ENCODE measurements at places on chromosomes 2 and 18. TPM values are rescaled to one million over a fixed set of nuclear protein-coding genes. Genes with fewer than 3 reads are reported as not detected.

The MYCN gene
- total RNA-seq: 1.3 TPM

- DNase-seq: no peak
These were observed 101.7 kb upstream of the PGAP1 start for GRCh38 chr2:197028230-197028629.

DNA sequence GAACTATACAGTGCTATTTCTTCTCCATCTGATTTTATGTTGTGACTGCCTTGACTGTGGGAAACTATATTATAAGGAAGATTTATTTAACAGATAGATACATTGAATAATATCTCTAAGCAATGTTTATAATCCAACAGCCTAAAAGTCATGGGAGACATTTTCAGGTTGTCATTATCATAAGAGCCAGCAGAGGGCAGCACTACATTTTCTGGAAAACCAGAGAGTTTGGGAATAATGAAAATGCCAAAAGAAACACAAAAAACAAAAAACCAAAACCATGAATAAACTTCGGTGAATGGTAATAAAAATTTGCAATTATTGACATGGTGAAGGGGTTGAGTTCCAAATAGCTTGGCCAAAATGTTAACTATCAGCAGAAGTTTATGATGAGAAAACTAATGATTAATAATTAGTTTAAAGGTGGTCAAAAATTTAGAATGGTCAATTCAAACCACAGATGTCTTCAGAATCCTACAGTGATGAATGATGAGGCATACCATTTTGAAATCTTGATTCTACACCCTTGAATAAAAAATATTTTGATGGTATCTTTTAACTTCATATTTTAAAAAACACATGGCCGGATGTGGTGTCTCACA is 4.7 kb downstream of the EEF1B2 start:
- DNase-seq: peak; percentile 55

GRCh38 chr18:48590678-48591077 is 51.8 kb downstream of the CTIF start:
- DNase-seq: no peak

The CFLAR gene
- 169 TPM for total RNA-seq

The CHRND gene
- not detected for total RNA-seq

The DAPL1 gene
- not detected for total RNA-seq

DNA sequence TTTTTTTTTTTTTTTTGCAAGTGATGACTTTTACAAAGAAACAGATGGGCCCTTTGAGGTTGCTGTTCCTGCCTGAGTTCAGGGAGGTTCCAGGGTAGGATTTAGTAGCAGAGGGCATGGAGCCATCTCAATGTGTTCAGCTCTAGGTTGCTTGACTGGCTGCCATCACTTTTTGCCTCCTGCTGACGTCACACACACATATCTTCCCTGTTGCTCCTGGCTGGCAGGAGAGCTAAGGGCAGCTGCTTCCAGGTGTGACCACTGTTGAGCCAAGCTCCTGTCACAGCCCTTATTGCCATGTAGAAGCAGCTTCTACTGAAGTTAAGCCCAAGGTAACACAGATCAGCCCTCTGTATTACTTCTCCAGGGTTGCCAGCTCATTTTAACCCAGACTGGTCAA is 394.2 kb upstream of the SPRED2 start:
- DNase-seq: no peak

- no peak for DNase-seq
These were observed 12.3 kb upstream of the POLI start for GRCh38 chr18:54257015-54257414.

DNA sequence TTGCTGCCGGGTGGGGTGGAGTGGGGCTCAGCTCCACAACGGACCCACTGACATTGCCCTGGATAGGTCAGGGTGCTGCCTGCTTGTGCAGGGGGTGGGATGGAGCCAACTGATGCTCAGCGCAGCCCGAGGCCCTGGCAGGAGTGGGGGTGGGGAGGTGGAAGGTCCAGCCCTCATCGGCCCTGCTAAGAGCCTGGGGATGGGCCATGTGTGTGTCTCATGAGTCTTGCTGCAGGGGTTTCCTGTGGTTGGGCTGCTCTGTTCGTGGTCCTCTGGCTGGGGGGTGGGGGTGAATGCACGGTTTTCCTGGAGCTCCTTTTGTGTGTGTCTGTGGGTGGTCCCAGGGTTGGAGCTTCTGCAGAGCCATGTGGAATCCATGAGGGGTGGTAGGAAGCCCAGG is 39.4 kb upstream of the GALR1 start:
- no peak for DNase-seq

DNA sequence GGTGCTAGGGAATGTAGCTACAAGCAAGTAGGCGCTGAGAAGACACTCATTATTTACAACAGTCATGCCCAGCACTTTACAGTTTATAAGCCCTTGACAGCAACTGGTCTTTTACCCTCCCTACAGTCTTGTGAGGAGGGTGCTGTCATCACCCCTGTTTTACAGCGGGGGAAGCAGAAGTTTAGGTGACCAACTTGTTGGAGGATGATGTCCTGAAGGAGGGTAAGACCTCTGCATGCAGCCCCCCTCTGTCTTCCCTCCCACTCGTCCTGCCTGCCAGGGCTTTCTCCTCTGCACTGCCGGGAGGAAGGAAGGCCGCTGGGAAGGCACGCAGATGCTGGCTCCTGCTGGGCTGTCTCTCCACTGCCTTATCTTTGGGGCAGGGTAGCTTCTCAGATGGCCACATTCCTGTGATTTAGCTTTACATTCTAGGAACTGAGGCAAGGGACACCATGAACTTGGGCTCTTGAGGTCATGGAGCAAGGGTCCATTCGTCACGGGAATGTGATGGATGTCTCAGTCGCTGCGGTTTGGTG is 972 bp downstream of the IL1R1 start:
- DNase-seq: no peak

The INHA gene
- total RNA-seq: 0.08 TPM

The CHST10 gene
- total RNA-seq: 1.5 TPM

DNA sequence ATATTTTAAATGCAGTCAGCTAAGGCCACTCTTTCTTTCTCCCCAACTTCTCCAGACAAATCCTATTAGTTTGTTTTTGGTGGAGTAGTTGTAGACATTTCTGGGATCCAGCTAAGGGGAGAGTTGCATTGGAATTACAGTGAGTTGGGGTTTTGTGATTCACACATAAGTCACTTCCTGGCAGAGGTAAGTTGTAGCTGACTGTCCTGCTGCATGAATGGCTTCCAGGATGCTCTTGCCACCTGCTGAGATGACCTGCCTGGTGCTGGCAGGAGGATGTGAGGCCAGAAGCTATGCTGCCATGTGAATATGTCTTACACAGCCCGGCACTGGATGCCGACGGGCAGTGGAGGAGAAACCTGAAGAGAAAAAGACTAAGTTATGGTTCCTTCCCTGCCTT is 243.7 kb downstream of the TDRD15 start:
- DNase-seq: no peak

The LYG2 gene
- not detected for total RNA-seq

DNA sequence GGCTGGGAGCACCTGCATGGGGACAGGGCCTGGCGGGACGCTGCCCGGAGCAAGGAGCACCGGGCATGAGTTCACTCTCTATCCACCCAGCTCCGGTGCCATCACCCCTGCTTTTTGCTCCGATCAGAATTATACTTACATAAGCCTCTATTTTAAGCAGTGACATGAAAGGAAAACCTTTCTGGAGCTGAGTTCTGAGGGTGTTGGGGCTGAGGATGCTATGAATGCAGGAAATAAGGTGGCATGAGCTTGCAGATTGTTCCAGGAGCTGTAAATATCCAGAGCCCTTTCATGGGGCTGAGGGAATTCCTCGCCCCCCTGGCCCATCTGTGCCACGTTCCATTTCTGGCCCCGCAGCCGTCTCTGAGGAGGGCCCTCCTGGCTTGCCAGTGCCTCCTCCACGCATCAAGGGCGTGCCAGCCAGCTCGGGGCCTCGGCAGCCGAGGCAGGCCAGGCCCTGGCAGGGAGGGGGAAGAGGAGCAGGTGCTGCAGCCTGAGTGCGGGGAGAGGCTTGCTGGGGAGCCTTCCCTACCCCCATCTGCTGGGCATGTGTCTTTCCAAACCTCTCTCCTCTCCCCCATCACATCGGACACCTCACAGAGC is 91.7 kb upstream of the MCFD2 start:
- no peak for DNase-seq

- no peak for DNase-seq
These were observed 933.9 kb downstream of the TRIB2 start for GRCh38 chr2:13650586-13651180.

GRCh38 chr18:55821219-55821618 is 233.2 kb upstream of the TCF4 start:
- no peak for DNase-seq

The KHK gene
- total RNA-seq: 26.1 TPM

The ALK gene
- total RNA-seq: under 0.01 TPM

The CMPK2 gene
- 41.7 TPM for total RNA-seq

DNA sequence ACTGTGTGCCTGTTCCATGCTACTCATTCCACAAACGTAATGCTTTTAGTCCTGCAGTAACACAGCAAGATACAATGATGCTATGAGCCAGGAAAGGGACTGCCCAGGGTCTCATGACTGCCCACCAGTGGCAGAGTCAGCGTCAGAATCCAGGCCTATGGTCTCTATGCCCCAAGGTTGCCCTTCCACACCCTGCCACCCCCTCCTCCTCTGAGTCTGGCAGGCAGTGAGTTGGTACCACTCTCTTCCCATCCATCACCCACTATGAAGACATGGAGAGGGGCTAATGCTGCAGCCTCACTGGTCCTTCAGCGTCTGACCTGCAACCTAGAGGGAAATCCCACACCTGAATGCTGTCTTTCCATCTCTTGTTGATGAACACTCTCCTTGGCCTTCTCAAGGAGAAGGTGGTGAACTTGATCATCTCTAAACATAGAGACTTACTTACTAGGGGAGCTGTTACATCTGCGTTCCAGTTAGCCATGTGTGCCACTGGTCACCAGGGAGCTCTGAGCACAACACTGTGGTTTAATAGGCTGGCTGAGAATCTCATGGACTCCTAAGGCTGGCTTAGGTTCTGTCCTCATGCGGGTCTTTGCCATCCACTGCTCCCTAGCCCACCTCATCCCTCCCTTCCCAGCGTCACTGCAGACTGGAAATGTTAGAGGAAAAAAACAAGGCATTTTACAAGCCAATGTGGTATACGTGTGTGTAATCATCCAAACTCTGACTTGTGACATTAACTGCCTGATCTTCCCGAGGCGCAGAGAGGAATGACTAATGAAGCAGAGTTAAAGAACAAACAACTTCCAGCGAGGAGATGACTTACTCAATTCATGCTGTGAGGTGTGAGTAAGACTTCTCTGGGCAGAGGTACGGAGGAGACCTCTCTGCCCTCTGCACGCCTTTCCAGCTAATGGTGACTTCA is 28.8 kb downstream of the STEAP3 start:
- DNase-seq: no peak

GRCh38 chr2:5740817-5741216 is 48.6 kb downstream of the SOX11 start:
- DNase-seq: no peak

DNA sequence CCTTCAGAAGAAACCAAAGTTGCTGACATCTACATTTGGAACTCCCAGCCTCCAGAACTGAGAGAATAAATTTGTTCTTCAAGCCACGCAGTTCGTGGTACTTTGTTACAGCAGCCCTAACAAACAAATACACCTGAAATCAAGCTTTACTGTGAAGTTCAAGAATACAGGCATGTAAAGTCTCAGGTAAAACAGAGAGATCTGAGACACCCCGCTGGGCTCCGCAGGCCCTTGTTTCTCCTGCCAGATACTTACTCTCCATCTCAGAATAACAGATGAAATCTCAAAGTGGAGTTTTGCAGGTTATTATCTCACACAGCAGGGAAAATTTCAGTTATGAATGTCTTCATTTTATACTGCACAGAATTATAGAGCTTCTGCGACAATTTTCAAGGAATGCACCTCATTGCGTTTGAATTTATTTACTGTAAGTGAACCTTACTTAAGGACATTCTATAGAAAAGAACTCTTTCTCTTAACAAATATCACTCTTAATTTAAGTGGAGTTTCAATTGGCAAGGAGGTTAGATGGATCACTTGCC is 492.4 kb upstream of the LRATD1 start:
- DNase-seq: no peak

The TUBA4B gene
- 0.08 TPM for total RNA-seq

- no peak for DNase-seq
These were observed 30.2 kb downstream of the GLI2 start for GRCh38 chr2:120765678-120766469.

GRCh38 chr2:23379220-23379695 is 5.7 kb upstream of the KLHL29 start:
- no peak for DNase-seq

The HES6 gene
- 2.8 TPM for total RNA-seq

DNA sequence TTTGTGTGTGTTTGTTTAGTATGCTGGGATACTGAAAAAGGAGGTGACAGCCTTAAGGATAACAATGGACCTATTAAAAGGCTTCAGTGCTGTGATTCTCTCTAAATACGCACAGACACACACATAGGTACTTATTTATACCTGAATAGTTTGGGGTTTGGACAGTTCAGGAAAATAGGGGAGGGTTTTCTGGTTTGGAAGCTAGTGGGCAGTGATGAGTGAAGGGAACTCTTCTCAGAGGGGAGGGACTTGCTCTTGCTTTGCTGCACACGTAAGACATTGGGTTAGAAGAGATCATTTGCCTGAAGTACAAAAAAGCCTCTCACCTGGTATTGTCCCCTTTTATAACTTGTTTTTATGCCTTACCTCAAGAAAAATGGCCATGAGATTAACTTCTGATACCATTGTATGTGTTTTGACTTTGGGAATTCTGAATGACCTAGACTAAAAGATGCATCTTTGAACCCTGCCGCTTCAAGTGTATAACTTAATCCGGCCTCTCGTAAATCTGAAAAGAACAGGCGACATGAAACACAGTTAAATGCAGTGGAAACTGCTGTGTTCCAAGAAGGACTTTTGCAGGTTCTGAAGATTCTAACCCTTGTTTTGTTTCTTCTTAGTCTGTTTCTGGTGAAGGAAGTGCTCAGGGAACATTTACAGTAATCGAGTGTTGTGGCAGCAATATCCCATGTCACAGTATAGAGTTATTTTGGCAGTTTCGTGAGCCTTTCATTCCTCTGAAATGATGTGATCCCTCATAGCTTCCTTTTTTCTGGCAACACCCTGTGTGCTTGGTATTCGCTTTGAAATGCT is 2.5 kb downstream of the CRIM1 start:
- DNase-seq: no peak

GRCh38 chr18:57792631-57793301 is 10.3 kb downstream of the ATP8B1 start:
- no peak for DNase-seq

GRCh38 chr2:792687-793086 is 115.5 kb upstream of the TMEM18 start:
- no peak for DNase-seq

GRCh38 chr2:3392216-3392615 is 12.7 kb downstream of the TRAPPC12 start:
- DNase-seq: no peak

DNA sequence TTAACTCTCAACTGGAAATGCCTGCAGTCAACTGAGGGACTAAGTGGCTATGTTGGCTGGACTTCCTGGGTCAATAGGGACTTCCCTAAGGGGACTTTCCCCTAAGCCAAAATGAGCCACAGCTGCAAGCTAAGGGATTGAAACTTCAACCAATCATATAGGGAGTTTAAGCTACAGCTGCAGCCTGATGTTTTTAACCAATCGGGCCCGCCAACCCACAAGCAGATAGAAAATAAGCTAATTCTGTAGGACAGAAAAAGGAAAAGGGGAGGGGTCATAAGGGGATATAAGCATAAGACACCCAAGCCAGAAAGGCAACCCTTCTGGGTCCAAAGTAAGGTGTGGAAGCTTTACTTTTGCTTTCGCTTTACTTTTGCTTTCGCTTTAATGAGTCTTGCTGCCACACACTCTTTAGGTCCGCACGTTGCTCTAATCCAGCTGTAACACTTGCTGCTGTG is 927.5 kb downstream of the ERBB4 start:
- DNase-seq: no peak

GRCh38 chr2:289362-290089 is 1.6 kb upstream of the ALKAL2 start:
- DNase-seq: peak; percentile 49

The GCG gene
- total RNA-seq: not detected

Measured in liver (tissue), 10 donors.